ENCODE measurements at places on chromosomes 7 and 10.

GRCh38 chr10:86337121-86337601, 29.4 kb downstream of the GRID1 start:
- DNase-seq, result no peak

DNA sequence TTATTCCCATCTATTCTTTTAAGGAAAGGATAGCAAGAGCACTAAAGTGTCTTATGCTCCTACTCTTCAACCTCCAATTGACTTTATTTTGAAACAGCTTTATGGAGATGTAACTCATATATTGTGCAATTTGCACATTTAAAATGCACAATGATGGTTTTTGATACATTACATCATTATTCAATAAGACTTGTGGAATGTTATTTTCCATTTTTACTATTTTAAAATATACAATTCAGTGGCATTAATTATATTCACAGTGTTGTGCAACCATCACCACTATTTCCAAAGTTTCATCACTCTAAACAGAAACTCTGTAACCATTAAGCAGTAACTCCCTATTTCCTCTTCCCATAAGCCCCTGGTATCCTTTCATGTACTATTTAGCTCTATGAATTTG, 489.8 kb downstream of the NEBL start:
- DNase-seq, result no peak

DNA sequence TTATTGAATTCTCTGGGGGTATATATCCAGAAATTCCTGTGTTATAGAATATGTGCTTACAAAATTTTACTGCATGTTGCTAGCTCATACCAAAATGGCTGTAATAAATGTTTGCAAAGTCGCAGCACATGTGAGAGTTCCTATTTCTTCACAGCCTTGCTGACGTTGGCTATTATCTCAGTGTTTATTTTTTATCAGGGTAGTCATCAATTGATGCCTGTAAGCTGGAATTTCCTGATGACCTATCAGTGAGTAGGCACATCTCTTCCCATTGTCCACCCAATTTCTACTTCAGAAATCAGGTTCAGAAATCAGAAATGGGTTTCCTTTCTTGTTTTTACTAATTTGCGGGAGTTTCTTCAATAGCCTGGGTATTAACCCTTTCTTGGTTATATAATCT, 268.1 kb upstream of the FZD8 start:
- no peak for DNase-seq

DNA sequence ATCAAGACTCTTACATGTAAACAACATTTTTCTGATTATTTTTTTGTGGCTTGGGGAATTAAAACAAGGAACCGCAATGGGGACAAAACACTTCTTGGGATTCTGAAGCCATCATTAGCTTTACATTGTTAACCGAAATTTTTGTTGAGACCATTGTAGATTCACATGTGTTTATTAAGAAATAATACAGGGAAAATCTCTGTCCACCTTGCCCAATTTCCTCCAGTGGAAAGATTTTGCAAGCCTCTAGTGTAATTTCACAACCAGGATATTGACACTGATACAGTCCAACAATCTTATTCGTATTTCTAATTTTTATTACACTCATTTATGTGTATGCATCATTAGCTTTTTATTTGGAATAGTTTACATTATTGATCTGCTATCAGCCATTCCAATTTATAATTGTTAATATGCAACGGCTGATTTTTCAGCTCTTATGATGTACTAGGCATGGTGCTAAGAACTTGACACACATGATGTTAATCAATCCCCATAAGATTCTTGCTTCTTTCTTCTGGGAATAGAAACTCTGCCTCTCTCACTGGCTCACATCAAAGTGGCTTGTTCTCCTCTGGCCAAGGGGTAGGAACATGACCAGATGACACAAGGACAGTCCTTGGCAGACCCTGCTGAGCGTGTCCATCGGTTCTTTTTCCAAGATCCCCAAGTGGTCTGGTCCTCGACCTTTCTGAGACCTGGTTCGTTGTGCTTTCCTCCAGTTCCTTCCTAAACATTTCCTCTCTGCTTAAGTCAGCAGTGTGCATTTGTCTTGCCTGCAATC, 137.6 kb downstream of the ADAM12 start:
- DNase-seq, result no peak

- DNase-seq, result no peak
These were observed 16.7 kb downstream of the HABP2 start for GRCh38 chr10:113569576-113569975.

GRCh38 chr7:51162724-51163329, 153.8 kb downstream of the COBL start:
- DNase-seq, result peak; percentile 85

All from HCT116 (cell line).